Vagina (tissue), 2 donors: ENCODE measurements at places on chromosomes 16 and 17.

DNA sequence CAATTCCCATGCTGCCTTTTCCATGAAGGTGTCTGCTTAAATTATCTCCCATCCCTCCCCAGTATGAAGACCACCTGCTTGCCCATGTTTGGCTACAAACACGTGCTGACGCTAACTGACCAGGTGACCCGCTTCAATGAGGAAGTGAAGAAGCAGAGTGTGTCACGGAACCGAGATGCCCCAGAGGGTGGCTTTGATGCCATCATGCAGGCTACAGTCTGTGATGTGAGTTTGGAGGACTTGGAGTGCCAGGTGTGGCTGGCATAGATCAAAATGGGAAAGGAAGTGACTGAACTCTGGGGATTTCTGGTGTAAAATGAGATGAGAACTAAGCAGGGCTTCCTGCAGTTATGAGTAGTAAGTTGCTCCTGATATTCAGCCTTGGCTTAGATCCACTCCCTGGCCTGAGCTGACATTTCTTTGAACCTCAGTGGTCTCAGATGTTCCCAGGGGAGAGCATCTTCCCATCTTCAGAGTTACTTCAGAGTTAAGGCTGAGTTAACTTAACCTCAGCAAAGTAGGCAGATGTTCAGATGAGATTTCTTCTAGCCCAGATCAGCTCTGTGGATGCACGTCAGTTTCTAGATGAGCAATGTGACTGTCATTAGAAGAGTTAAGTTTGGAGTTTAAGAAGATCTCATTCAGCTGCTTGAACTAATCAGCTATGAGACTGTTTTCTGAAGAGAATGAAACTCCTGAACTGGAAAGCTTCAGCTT is 32.7 kb downstream of the ITGB3 start:
- DNase-seq, result no peak

GRCh38 chr16:2485811-2486507 is 11.0 kb downstream of the TBC1D24 start:
- DNase-seq, result no peak

DNA sequence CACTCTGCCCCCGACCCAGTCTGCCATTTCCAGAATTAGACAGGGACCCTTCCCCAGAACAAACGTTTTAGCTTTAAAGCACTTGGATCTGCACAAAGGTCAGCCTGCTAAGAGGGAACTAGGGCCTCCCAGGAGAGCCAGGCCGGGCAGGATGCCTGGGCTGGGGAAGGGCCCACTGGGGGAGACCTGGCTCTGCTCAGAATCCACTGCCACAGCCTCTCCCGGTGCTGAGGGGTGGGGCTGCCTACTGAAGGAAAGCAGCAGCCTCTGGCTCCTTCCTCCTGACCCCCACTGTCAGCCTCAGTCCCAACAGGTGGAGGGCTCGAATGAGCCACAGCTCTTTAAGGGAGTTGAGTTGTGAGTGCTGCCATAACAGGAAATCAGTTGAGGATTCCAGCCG is 1.7 kb downstream of the YBX2 start:
- no peak for DNase-seq

- no peak for DNase-seq
Measured at GRCh38 chr17:76707985-76708807, 2.6 kb downstream of the MXRA7 start.

GRCh38 chr17:50917418-50917743 is 51.2 kb upstream of the TOB1 start:
- no peak for DNase-seq

DNA sequence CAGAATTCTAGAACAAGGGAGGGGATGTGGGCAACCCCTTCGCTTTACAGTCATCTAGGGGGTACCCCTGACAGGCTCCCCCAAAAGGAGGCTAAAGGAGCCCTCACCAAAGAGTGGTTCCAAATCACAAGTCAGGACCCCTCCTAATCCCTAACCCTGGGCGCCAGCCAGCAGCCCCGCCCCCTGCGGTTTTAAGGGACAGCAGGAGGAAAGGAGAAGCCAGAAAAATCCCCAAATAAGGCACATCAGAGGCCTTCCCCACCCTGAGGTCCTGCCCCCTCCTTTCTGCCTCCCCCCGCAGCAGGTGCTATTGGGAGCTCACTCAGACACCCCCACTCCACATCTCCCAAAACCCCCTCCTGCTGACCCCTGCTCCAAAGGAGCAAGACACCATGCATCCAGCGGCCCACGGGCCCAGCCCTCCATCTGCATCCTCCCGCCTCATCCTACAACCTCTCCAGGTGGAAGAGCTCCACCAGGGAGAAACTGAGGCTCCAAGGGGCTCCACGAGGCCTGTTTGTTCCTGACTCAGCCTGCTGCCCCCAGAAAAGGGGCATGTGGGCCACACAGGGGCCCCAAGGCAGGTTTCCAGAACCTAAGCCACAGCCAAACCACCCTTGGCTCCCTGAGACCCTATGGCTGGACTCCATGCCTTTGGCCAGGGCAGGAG is 93.5 kb downstream of the GOSR1 start:
- no peak for DNase-seq

GRCh38 chr17:7043182-7043496 is 753 bp downstream of the SLC16A11 start:
- no peak for DNase-seq

GRCh38 chr17:17300624-17301568 is 2.3 kb upstream of the NT5M start:
- no peak for DNase-seq

DNA sequence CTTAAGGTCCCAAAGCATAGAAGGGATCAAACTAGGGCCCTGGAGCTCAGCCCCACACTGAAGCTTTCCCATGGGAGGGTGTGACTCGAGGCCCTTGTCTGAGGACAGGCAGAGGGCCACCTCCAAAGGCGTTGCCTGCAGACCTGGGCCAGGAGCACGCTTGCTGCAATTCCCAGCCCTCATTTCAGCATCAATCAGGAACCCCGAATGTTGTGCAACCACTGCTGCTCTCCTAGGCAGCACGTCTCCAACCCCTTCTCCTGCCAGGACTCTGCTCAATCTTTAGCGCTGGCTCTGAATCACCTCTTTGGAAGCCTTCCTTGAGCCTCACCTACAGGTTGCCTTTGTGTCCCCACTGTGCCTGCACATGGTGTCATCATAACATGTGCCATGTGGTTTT is 14.0 kb upstream of the ATP2C2 start:
- DNase-seq, result no peak

GRCh38 chr16:55671974-55672280 is 16.1 kb downstream of the SLC6A2 start:
- DNase-seq, result no peak

GRCh38 chr16:9049241-9049640 is 42.2 kb upstream of the HAPSTR1 start:
- DNase-seq, result no peak

DNA sequence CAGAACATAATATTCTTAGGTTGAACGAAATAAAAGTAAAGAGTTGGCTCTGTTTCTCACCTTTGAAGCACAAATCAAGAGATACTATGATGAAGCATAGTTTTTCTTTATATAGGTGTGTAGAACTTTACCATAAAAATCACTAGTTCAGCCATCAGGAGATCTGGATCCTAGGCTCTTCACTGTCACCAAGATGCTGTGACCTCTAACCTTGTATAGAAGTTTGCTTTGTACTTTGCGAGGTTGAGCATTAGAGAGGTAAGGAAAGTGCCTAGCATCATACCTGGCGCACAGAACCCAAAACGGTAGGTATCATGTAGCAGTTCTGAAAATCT is 553 bp upstream of the CDC6 start:
- no peak for DNase-seq

GRCh38 chr16:51125992-51126391 is 25.1 kb downstream of the SALL1 start:
- no peak for DNase-seq

- DNase-seq, result no peak
Measured at GRCh38 chr17:2975469-2975958, 87.9 kb downstream of the OR1D5 start.

GRCh38 chr17:36939802-36940312 is 2.6 kb downstream of the LHX1 start:
- no peak for DNase-seq

GRCh38 chr17:41835800-41836549 is at the start of gene NT5C3B:
NT5C3B (minus strand) TSS chr17:41836232; CDS start chr17:41836193, 39 bp downstream.
- no peak for DNase-seq

DNA sequence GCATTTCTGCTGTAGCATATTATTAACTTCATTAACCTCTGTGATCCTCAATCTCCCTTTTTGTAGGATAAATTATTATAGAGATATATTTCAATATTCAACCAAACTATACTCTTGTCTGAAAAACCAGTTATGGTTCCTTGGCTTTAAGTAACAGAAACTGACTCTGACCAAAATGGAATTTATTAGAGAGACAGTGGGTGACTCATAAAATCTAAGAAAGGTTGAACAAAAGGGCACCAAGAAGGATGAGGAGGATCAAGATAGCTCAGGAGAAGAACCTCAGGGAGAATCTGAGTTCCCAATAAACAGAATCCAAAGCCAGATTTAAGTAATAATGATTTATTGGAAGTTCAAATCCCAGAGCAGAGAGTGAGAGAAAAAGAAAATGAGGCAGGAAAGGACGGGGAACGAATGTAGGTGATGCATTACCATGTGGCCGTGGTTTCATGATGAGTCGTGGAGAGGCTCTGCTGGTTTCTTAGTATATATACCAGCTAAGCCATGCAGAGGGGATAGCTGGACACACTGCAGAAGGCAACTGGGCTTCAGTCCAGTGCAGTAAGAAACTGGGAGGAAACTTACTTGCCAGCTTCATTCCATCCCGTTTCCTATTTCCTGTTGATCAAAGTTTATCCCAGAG is 151.5 kb upstream of the GOT2 start:
- DNase-seq, result no peak

GRCh38 chr17:58538811-58539409 is 24.5 kb upstream of the MTMR4 start:
- no peak for DNase-seq

DNA sequence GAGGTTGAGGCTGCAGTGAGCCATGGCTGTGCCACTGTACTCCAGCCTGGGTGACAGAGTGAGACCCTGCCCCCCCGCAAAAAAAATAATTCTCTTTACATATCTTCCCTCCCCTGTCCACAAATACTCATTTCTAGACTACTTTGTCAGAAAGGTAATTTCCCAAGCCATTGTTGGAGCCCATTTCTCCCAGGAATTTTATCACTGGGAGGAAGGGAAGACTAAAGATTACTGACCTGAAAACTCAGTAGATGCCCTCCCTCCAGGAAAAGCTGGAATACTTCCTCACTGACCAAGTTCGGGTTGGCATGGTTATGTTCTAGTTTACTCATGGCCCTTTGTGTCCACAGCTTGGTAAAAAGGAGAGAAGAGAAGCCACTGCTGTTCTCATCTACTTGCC is 4.1 kb downstream of the CALCOCO2 start:
- no peak for DNase-seq

GRCh38 chr16:88527186-88527936 is 42.8 kb upstream of the ZC3H18 start:
- no peak for DNase-seq

- no peak for DNase-seq
Measured at GRCh38 chr17:1244606-1245012, 25.6 kb upstream of the BHLHA9 start.

DNA sequence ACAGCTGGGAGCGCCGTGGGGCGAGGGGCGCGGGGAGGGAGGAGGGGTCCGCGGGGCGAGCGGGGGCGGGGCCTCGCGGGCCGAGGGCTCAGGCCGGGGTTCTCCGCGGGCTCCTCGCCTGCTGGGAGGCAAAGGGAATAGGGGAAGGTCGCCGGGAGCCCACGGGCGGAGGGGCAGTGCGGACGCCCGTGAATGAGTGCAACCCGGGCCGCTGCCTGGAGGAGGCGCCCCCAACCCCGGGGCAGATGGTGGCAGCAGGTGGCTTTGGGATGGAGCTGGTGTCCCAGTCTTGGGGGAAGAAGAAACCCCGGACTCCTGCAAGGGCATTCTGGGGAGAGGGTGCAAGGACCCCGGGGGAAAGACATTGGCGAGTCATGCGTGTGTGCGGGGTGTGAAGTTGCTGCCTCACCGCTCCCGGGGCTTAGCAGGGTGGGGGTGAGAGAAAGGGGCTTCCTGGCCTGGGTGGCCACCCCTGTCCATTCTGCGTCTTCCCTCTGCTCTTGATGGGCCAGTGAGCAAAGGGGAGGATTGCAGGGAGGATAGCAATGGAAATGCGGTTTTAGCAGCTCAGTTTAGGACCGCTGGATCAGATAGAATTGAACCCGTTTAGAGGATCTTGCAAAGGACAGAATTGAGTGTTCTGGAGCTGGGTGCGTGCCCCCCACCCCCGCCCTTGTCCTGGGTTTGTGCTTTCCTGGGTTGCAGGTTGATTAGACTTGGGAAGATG is 526 bp downstream of the KIAA0513 start:
- DNase-seq, result no peak

DNA sequence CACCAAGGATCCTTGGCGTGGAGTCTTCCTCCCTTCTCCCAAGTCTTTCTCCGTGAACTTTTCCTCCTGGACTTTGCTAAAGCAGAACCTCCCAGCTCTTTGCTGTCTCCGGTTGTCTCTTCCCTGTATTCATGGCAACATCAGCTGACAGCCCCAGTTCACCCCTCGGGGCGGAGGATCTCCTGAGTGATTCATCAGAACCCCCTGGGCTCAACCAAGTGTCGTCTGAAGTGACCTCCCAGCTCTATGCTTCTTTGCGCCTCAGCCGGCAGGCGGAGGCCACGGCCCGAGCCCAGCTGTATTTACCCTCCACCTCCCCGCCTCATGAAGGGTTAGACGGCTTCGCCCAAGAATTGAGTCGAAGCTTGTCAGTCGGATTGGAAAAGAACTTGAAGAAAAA is 943 bp downstream of the CNTROB start:
- no peak for DNase-seq

DNA sequence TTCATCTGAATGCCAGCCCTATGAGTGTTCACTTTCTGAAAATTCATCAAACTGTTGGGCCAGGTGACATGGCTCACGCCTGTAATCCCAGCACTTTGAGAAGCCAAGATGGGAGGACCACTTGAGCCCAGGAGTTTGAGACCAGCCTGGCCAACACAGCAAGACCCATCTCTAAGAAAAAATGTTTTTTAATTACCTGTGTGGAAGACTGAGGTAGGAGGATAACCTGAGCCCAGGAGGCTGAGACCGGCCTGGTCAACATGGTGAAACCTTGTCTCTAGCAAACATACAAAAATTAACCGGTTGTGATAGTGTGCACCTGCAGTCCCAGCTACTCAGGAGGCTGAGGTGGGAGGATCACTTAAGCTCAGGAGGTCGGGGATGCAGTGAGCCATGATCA is 10.3 kb downstream of the MYH11 start:
- DNase-seq, result no peak

DNA sequence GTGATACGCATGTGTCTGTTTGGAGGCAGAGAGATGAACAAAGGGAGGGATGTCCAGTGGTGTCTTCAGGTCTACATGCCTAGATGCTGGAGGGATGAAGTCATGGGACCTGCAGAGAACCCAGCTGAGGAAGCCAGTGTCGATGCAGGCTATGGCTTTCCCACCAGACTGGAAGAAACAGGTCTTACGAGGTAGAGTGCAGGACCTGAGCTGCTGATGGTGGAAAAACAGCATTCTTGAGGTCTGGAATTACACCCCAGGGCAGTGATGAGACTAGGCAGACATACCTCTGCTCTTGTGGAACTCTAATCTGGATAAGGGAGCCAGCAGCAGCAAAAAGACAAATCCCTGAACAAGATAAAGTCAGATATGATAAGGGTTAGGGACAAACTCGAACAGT is 37.4 kb downstream of the ARSG start:
- no peak for DNase-seq
